ENCODE measurements at places on chromosomes 7 and 10.

- DNase-seq: no peak
Measured at GRCh38 chr10:68879628-68880027, 21.5 kb upstream of the DDX50 start.

DNA sequence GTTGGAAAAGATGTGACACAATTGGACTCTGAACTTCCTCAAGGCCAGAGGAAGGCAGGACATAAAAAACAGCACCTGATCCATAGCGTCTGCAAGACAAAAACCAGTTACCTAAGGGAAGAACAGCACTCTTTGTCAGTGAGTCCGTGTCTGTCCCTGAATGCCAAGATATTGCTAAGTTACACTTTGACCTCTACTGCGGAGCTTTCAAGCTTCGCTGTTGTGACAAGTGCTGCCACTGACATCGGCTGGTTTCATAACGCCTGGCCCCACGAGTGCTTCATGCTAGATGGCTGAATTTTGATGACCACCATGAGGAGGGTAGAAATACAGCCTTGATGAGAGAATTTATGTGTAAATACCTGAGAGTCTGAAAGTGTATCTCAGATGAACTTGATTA is 49.7 kb upstream of the JAZF1 start:
- DNase-seq: no peak

GRCh38 chr10:44396671-44397191 is 11.8 kb upstream of the CXCL12 start:
- no peak for DNase-seq

GRCh38 chr10:97774811-97775294 is 3.1 kb upstream of the SFRP5 start:
- DNase-seq: no peak

- no peak for DNase-seq
Measured at GRCh38 chr7:142882338-142882678, 3.2 kb downstream of the TRPV6 start.

DNA sequence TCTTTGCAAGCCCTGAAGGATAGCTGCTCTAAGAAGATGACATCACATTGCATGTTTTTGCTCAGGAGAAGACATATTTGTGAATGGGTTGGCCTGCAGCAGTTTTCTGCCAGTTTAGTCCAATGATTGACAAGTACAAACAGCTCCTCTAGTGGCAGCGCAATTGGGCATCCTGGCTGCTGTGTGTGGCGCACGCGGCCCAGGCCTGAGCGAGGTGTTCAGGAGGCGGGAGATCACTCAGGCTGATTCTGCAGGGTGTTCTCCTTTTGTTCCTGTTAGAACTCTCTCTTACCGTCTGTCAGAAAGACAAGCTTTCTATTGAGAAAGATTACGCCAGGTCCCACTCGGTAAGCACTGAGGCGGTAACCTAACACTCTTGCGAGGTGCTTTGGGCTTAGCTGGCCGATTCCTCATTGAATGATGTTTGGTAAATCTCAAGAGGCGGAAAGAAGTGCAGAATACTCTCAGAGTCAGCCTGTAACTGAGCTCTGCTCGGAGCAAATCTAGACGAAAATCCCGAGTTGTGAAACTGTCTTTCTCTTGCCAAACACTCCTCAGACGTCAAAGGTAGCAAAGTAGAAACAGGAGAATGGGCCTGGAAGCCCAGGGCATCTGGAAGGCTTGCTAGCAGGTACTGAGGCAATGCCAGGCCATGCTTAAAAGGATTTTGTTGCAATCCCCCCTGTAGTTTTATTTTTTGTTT is 219.2 kb upstream of the BMPER start:
- DNase-seq: no peak

DNA sequence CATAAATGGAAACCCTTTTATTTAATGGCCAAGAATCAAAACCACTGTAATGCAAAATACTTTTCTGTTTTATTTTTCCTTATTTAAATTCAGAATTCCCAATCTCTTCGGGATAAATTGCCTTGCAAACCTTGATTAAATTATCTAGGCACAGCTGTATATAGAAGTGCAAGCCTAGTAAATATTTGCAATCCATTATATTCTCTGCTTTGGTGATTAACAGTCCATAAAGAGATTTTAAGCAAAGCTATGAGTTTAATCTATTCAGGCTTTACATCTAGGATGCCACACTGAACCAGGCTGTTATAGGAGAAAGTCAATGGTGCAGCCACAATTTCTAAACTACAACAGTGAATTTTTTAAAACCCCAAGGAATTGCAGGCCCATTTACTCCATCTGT is 43.6 kb upstream of the THSD7A start:
- DNase-seq: no peak

DNA sequence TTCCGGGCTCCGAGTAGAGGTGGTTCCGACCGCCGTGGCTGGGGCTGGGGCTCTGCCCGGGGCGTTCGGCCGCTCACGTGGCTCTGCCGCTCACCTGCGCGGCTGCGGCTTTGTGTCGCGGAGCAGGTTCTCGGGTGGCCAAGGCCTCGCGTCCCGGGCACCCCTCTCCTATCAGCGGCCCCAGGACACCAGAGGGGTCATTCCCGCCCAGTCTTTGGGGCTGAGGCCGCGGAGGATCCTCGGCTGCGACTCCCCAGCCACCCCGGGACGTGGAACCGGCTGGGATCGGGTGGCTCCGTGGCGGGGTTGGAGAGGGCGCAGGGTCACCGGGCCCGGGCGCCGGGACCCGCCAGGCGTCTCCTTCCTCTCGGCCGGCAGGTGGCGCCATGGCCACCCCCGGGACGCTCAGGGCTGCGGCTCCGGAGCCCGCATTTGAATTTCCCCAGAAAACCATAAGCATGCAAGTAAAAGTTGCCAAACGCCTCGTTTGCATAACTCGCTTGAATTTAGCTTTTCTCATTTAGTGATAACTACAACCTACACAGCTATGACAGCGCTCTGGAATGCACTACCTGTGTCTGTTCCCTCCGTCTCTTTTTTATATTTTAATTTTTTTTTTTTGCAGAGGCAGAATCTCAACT is 1.2 kb downstream of the COL26A1 start:
- DNase-seq: peak; percentile 70

DNA sequence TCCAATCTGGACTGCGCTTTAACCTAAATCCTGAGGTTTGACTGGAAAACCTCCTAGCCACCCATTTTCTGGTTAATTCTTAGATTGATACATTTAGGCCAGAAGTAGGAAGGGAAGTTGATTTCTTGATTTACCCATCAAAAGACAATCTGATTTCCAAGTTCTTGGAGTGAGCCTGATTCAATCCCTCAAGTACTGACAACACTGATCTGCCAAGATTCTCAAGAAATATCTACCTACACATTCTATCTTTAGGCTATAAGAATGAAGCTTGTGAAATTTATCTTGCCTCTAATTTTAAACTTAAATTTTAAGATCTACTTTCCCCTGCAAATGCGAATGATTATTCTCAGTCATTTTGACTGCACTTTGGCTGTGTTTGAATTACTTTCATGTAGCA is 5.9 kb downstream of the TAS2R16 start:
- no peak for DNase-seq

- no peak for DNase-seq
Measured at GRCh38 chr7:106652092-106652491, 8.9 kb downstream of the CCDC71L start.

DNA sequence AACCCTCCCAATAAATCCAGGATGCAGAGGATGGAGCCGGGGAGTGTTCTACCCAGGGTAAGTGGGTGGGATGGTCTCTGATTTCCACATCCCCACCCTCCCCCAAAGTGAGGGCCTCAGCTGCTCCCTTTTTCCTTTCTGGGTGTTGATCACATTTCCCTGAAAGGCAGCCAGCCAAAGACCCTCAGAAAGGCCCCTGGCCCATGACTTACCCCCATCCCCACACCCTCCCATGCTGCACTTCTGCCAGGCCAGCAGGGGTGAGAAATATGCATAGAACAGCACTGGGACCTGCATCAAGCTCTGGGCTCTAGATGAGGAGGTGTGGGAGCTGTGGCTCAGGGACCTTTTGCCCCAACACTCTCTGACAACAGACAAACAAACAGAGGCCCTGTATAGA is 927.3 kb upstream of the ZNF722 start:
- DNase-seq: no peak

GRCh38 chr10:50641626-50642025 is 17.9 kb upstream of the SGMS1 start:
- no peak for DNase-seq

DNA sequence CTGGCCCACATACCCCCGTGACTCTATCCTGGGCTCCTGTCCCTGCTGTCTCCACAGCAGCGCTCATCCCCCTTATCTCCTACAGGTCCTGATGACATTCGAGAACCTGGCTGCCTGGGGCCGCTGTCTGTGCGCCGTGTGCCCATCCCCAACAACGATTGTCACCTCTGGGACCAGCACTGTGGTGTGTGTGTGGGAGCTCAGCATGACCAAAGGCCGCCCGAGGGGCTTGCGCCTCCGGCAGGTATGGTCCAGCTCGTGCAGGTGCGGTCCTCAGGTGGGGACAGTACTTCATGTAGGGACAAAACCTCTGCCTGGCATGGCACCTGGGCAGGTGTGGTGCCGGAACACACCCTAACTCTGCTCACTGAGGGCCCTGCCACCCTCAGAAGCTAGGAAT is 30.4 kb upstream of the LRRC18 start:
- no peak for DNase-seq

DNA sequence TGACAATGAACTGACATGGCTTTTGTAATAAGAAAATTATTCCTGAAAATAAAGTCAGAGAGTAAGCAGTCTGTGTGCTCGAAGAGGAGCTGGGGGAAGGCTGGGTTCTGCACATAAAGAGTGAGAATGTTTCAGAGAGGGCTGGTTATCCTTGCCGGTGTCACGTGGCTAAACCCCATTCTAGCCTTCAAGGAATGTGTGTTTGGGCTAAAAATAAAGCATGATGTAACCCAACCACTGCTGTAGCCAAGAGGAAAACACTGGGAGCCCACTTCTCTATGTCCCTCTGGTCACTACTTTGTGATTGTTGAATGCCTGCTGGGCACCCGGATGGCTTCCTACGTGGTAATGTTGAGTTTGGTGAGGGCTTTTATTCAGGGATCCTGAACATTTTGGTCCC is 23.5 kb downstream of the WDFY4 start:
- no peak for DNase-seq

DNA sequence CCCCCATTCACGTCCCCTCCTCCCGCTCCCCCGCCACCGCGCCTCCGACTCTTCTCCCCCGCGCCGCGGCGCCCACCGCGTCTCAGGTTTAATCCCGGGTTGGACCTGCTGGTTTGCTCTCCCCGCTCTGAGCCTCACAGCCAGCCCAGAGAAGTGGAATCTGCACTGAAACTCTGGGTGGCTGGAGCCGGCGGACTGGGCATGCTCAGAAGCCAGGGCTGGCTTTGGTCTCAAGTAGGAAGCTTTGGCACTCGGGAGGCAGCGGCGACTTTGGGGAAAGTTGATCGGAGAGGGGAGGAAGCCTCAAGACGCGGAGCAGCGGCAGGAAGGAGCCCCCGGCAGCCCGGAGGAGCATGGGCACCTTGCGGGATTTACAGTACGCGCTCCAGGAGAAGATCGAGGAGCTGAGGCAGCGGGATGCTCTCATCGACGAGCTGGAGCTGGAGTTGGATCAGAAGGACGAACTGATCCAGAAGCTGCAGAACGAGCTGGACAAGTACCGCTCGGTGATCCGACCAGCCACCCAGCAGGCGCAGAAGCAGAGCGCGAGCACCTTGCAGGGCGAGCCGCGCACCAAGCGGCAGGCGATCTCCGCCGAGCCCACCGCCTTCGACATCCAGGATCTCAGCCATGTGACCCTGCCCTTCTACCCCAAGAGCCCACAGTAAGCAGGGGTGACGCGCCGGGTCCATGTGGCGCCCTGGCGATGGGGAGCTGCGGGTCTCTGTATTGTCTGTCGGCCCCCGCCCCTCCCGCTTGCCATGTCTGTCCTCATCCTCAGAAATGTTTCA is at the start of gene PRKG1:
TSS of gene PRKG1 (plus strand) at position 250 of the 791 bp plus-strand sequence.
- DNase-seq: peak; percentile 59

DNA sequence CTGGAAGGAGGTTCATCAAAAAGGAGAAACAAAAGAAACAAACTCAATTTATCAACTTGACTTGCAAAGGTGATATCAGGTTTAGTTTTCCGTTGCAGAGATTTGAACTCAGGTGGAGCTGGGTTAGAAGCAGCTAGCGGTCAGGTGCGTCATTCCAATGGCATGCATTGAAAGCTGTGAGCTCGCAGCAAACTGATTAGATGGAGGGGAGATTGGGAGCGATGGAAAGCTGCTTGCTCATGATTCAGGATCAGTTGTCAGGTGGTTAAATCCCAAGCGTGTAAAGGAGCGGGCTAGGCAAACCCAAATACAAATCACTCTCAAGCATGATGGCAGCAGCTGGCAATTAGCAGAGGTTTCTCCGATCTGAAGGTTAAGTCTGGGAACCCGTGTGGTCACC is 49.3 kb upstream of the AFAP1L2 start:
- DNase-seq: no peak

DNA sequence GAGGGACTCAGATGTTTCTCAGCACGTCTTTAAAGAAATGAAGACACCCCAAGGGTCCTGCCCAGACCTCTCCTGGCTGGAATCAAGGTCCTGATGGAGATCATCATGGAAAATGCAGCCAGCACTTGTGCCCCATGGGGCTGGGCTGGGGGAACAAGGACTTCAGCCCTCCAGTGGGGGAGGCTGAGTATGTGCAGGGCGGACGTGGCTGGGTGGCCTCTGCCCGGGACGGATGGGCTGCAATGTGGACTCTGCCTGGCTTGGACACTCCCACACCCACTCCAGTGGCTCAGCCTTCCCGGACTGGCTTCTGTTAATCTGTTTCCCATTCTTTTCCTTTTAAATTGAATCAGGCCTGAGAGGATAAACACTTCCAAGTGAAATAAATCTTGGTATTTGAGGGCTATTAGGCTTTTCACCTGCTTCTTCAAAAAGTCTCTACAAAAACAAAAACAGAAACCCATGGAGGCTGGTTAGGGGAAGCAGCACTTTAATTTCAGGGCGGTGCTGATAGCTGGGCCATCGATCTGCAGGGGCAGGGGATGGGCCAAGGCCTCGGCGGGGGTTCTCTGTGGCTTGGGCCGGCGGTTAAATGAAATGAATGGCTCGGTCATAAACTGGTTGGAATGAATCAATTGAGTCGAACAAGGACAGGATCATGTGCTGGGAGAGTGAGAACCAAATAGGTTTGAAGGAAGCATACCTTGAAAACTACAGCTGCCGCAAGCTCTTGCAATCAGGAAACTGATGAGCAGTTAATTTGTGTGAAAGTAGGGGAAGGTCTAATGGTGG is 51.4 kb downstream of the ADARB2 start:
- DNase-seq: no peak

- DNase-seq: no peak
Measured at GRCh38 chr7:14892961-14893360, 9.6 kb downstream of the DGKB start.

- no peak for DNase-seq
Measured at GRCh38 chr10:43689618-43689954, 40.9 kb upstream of the ZNF32 start.

- no peak for DNase-seq
Measured at GRCh38 chr7:68407460-68407859, 1190.8 kb upstream of the AUTS2 start.

DNA sequence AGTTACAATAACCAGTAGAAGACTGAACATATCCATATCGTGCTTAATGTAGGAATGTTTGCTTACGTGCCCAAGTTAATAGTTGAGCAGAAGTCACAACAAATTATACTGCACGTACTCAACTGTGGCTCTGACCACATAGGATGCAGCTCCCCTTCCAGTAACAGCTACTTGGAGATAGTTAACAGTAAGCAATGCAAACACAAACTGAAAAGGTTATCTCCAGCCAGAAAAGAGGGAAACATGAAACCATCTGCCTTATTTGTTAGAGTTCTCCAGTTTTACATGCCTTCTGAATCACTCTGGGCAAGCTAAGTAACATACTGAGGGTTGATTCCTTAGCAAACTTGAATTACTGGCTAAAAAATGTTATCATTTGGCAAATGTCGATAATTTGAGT is 9.8 kb downstream of the DHX32 start:
- no peak for DNase-seq
